ENCODE measurements at places on chromosomes 5 and 9.

GRCh38 chr9:86275962-86276361 lies 6.4 kb downstream of the ISCA1 start:
- DNase-seq: no peak

- no peak for DNase-seq
These were observed 85.0 kb downstream of the ADRB2 start for GRCh38 chr5:148911386-148911785.

DNA sequence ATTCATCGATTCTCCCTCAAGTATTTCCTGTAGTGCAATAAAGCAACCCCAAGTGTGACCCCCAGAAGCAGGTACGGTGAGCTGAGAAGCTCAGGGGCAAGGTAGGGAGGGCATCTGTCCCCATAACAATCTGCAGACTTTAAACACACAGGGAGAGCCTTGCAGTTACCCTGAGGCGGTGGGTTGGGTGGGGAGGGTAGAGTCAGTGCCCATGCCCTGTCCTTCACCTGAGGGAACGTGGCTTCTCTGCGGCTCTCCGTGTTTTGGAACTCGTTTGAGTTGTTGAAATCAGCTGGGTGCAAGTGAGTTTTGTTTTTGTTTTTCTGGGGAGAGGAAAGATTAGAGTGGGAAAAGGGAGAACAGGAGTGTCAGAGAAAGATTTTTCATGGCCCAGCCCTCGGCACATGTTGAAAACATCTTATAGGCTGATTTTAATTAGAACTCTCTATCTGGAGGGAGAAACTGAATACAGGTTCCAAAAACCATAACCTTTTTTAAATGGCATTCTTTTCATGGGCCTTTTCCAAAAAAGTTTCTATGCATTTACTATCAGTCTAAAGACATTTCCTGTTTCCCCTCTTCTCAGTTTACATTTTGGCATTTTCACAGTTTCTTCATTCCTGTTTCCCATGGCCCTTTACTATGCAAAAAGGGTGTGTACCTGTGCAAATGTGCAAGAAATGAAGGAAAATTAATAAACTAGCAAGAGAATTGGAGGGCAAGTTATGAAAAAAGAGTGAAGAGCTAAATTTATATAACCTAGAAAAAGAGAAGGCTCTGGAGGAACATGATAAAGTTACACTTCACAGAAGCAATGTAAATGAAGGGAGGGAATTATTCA lies 266.5 kb upstream of the VLDLR start:
- DNase-seq: no peak

- no peak for DNase-seq
These were observed 44.1 kb upstream of the EQTN start for GRCh38 chr9:27340961-27341511.

DNA sequence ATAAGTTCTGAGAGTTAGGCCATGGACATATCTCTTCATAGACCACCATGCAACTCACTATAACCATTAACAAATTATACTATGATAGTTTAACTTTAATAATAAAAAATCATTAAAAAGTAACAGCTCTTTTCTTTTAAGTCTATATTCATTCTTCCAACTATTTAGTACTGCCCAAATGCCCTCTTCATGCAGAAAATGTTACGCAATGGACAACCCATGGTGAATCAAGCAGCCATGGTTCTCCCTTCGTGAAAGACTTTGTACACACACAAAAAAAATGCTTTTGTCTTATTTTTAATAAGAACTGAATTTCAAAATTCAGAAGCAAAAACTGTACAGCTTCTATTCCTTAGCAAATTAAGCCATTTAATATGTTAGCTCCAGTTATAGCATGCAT lies 401.1 kb downstream of the EFNA5 start:
- DNase-seq: no peak

DNA sequence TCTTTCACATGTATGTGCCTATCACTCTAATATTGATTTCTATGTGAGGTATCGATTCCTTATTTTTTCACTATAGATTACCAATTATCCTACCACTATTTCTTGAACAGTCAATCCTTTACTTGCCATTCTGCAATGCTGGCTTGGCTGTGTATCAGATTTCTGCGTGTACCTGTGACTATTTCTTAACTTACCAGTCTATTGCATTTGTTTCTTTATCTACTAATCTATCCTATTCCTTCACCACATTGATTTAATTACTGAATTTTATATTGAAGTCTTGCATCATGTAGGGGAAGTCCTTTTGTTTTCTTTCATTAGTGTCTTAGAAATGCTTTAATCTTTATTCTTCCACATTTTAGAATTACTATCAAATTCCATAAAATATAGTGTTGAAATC lies 684.8 kb downstream of the LRRC70 start:
- DNase-seq: no peak

- DNase-seq: peak; percentile 34
These were observed 18.9 kb upstream of the IQGAP2 start for GRCh38 chr5:76384189-76384588.

DNA sequence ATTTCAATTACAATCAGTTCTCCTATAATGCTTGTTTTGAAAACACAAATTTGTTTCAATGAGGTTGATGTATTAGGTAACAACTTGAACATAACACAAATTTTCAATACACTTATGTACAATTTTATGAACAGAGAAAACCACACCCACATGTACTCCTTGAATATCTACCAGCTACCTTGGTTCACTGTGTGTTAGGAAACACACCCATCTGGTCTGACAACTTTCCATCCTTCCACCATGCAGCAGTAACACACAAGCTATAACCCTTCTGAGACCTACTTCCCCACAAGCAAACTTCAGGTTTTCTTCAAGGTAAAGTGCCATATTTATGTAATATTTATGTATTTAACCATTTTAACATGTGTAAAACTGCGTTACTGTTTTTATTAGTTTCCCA lies 36.4 kb upstream of the UBQLN1 start:
- no peak for DNase-seq

All from GDM1 (cell line).